ENCODE measurements at places on chromosomes 7 and 10.

DNA sequence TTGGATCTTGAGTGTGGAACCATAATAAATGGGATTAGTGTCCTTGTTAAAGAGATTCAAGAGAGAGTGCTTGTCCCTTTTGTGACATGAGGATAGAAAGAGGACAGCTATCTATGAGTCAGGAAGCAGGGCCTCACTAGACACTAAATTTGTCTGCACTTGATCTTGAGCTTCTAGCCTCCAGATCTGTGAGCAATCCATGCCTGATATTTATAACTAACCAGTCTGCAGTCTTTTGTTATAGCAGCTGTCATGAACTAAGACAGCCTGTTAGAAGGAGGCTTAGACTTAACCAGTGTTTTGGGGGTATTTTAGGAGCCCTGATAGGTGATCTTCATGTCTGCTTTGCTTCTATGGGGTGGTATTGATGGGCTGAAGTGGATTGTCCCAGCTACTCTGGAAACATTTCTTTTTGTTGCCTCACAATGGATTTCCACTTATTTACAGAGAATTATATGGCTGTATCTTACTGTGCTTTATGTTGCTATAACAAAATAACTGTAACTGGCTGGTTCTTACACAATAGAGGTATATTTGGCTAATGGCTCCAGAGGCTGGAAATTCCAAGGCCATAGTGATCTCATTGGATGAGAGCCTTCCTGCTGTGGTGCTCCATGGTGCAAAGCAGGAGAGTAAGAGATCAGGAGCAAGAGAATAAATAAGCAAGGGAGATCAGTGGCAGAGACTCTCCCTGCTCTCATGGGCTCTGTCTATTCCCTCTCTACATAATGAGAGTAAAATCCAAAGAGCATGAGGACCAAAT lies 23.4 kb upstream of the AKR1C3 start:
- no peak for DNase-seq

GRCh38 chr10:60708666-60709065 lies 69.6 kb upstream of the CDK1 start:
- DNase-seq = no peak

GRCh38 chr7:150383710-150384397 lies 4.7 kb downstream of the ZNF775 start:
- DNase-seq = peak; percentile 97

GRCh38 chr10:11177926-11178471 lies 160.3 kb downstream of the CELF2 start:
- no peak for DNase-seq

DNA sequence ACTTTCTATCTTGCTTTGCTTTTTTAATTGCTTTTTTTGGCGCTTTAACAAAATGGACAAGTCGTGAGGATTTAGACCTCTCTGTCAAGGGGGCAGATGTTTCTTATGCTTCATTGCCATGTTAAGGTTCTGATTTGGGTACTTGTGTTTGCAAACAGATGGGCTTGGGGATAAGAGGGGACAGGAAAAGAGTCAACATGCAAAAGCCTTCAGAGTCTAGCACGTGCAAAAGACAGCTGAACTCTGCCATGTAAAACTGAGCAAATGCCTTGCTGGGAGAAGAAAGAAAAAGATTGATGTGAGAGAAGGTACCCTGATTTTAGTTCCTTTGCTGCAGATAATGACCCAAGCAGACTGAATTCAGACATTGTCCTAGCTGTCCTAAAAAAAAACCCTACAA lies 173.1 kb downstream of the KIAA1217 start:
- DNase-seq = no peak

DNA sequence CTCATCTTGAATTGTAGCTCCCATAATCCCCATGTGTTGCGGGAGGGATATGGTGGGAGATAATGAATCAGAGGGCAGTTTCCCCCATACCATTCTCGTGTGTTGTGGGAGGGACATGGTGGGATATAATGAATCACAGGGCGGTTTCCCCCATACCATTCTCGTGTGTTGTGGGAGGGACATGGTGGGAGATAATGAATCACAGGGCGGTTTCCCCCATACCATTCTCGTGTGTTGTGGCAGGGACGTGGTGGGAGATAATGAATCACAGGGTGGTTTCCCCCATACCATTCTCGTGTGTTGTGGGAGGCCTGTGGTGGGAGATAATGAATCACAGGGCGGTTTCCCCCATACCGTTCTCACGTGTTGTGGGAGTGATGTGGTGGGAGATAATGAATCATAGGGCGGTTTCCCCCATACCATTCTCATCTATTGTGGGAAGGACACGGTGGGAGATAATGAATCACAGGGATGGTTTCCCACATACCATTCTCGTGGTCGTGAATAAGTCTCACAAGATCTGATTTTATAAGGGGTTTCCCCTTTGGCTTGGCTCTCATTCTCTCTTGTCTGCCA lies 271.0 kb downstream of the MAD1L1 start:
- no peak for DNase-seq

- DNase-seq = no peak
These were observed 33.5 kb upstream of the DLD start for GRCh38 chr7:107857541-107857912.

- DNase-seq = no peak
These were observed 281.7 kb downstream of the MTERF1 start for GRCh38 chr7:91598791-91599190.

DNA sequence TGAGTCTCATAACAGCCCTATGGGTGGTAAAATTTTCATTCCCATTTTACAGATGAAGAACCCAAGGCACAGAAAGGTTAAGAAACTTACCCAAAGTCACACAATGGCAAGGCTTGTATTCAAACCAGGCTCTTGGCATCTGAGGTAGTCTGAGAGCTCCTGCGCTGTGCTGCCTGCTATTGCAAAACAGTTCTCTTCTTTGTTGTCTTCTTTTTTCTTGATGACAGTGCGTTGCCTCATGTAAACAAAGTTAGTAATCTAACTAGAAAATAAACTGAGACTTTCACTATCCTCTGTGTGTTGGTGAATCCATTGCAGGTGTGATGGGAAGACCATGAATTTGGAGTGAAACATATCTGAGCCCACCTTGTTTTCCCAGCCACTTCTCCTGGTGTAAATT lies 240.8 kb downstream of the PTEN start:
- DNase-seq = no peak

DNA sequence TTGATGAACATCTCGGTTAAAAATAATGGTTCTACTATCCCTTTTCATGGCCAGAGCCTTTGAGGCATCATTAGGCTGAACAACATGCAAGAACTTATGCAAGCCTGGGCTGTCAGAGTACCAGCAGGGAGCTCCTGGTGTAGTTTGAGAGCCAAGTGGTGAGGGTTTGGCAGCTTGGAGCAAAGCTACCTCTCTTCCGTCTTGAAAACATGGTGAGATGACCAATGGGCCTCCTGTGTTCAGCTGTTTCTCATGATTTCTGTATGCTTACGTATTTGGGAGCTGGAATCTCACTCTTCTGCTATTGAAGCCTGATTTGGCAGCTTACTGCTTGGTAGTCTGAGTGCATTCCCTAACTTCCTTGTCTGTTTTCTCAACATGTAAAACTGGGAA lies 150.4 kb downstream of the CXCL12 start:
- DNase-seq = no peak

GRCh38 chr7:100654908-100655831 lies 1.1 kb downstream of the ACTL6B start:
- no peak for DNase-seq

GRCh38 chr7:150453181-150453580 lies 2.8 kb downstream of the GIMAP8 start:
- no peak for DNase-seq

DNA sequence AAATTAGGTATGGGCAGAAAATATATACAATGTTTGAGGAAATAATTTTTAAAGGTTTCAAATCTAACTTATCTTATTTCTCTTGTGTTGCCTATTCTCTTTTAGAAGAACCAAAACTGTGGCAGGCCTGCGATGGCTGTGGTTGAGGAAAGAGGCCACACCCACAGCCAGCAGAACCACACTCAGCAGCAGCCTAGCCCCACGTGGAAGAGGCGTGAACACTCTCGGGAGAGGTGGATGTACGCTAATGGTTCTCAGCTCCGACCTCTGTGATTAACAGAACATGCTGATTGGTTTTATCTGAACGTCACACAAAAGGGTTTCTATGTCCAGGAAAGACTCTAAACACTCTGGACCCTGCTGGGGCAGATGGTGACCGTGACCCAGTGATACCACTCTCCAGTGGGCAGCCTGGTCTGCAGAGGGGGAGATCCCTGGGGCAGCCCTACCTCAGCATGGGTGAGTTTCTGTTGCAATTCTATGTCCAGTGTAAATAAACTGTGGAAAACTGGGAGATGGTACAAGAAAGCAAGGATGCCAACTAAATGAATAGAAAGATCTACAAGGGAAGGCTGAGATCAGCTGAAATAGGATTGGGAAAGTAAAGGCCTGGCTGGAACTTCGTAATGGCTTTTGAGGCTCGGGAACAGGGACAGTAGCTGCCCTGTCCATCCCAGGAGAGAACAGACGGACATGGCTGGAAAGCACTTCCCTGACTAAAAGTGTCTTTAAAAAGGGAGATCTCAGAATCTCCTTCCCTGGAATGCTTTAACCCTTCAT lies 26.6 kb downstream of the DIP2C start:
- DNase-seq = no peak

DNA sequence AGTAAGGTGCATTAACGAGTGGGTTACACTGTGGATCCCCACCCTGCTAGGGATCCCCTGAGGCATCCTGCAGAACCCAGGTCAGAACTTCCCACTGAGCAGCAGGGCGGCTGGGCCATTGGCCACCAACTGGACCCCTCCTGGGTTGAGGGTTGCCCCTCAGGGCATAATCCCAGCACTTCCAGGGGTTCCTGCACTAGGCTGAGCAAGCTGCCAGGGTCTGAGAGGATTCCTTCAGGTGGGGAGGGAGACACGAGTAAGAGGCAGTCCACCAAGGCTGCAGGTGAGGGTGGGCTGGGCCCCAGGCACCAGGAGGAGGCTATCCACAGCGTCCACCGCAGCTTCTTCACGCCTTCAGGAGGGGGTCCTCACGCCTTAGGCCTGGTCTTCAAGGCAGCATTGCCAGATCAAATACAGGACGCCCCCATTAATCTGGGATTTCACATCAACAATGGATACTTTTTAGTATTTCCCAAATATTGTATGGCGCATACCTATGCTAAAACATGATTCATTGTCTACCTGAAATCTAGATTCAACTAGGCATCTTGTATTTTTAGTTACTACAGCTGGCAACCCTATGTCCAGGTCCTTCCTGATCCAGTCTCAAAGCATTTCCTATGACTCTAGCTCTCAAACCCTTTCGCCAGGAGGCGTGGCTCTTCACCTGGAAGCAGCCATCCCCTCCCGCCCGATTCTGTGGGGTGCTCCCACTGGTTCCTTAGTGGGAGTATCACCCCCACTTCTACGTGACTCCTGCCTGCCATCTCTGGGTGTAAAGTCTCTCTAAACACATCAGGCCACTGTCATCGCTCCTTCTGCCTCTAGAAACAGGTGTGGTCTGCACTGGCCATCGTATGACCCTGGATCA lies 4.1 kb downstream of the PRKAG2 start:
- no peak for DNase-seq

DNA sequence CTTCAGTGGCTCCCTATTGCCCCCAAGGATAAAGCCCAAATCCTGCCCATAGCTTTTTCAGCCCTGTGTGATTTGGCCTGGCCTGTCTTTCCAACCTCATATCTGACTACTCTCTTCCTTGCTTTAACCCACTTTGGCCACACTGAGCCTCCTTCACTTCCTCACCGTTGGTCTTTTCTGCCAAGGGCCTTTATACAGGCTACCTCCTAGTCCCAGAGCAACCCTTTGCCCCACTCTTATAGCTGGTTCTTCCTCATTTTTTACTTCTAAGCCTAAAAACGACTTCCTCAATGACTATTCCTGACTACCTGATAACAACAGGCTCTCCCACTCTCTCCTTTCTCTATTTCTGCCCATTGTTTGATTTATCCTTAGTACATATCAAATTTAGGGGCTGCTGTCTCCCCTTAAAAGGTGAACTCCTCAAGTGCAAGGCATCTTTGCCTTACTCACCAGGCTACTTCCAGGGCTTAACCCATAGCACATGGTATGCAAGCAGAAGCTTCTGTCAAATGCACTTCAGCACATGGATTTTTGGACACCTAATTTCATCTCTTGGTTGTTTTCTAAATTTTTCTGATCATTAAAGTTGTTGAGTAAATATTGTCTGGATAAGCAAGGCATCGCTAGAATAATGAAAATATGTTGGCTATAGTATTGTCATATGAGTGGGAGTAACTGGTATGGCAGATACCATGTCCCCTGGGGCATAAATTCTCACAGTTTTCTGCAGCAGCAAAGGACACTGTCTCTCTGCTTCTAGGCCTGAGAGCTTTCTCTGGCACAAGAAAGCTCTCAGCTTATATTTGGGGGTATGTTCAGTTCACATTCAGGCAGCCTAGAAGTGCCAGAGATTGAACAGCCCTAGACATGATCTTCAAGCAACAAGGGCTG lies 201.5 kb upstream of the GPR26 start:
- no peak for DNase-seq

- DNase-seq = no peak
These were observed 18.4 kb upstream of the SORCS3 start for GRCh38 chr10:104622598-104623209.

DNA sequence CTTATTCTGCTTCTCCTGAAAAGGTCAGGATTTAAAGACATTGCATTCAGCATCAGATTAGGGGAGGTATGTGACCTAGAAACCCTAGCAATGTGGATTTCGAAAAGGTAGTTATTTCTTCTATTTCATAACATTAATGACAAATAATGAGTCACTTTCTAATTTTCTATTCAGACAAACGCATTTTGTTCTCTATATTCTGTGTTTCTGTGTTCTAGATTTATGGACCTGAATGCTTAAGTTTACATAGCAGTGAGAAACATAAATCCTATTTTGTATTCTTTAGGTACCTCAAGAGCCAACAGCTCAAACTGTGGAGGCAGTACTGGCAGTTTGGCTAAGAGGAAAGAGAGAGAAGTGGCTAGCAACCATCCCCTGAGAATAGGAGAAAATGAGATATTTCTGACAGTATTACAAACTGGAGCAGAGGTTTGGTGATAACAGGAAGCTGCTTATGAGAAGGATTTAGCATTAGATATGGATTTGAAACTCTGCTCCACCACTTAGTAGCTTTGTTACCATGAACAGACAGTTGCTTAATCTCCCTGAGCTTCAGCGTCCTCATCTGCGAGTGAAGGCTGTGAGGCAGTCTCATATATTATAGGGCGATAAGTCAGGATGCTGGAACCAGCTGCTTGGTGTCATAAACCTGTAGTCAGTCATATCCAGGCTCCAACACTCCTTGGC lies 28.2 kb downstream of the CDK14 start:
- DNase-seq = no peak

DNA sequence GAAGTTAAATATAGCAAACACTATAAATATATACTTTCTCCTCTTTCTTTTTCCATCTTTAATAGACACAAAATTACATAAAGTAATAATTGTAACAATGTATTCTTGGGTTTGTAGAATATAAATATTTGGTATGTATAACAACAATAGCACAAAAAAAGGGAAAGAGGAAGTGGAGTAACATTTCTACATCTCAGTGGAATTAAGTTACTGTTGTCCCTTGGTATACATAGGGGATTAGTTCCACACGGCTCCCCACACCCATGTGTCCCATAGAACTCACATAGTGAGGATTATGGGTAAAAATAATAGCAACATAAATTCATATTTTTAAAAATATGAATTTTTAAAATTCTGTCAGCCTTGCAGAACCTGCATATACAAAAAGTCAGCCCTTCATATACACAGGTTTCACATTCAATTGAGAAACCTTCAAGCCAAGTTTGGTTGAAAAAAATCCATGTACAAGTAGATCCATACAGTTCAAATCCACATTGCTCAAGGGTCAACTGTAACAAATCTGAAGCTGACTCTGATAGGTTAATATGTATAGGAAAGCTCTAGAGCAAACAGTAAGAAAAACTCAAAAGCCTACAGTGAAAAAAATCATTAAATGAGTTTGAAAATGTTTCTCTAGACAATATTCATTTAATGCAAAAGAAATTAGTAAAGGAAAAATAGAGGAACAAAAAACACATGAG lies 92.4 kb downstream of the HYCC1 start:
- no peak for DNase-seq
